Regular cardiac myocyte (primary cell): ENCODE measurements at places on chromosomes 4 and X. TPM values are rescaled to one million over a fixed set of nuclear protein-coding genes. Genes with fewer than 3 reads are reported as not detected.

Gene TLR7
- total RNA-seq = not detected in 2 replicates

Gene CT45A2
- total RNA-seq = not detected in 2 replicates

Gene SPIN2A
- total RNA-seq = 0.28 and 0.38 TPM in 2 replicates

Gene GPR173
- total RNA-seq = 2.0 and 2.1 TPM in 2 replicates

Gene HAUS3
- 9.0 and 16.7 TPM in 2 replicates for total RNA-seq

Gene GAGE1
- not detected in 2 replicates for total RNA-seq

Gene NLRP2B
- total RNA-seq = not detected in 2 replicates

Gene CT45A1
- not detected in 2 replicates for total RNA-seq

Gene GAGE13
- not detected in 2 replicates for total RNA-seq

Gene JAKMIP1
- total RNA-seq = not detected in 2 replicates

Gene AKAP4
- total RNA-seq = not detected in 2 replicates

Gene CXCL1
- 80.9 and 193 TPM in 2 replicates for total RNA-seq

Gene DUSP21
- total RNA-seq = not detected in 2 replicates

Gene MAGEA11
- not detected in 2 replicates for total RNA-seq

Gene ATOH1
- total RNA-seq = not detected in 2 replicates

Gene C4orf50
- under 0.01 TPM in 1 of 2 replicates, not detected in the other for total RNA-seq

Gene LRIT3
- total RNA-seq = under 0.01 TPM in 1 of 2 replicates, not detected in the other

Gene SHROOM3
- total RNA-seq = 3.3 and 3.9 TPM in 2 replicates

Gene MAOA
- 4.6 and 11.0 TPM in 2 replicates for total RNA-seq

Gene THAP9
- 3.5 and 6.5 TPM in 2 replicates for total RNA-seq

Gene OTUD6A
- not detected in 2 replicates for total RNA-seq

Gene FRAS1
- total RNA-seq = 0.77 and 5.4 TPM in 2 replicates

Gene EIF2S3
- 333 and 373 TPM in 2 replicates for total RNA-seq

Gene GPR143
- under 0.01 and 0.19 TPM in 2 replicates for total RNA-seq

Gene HMGB2
- total RNA-seq = 37.2 and 166 TPM in 2 replicates

Gene SLC25A53
- total RNA-seq = 5.8 and 9.0 TPM in 2 replicates

Gene PF4V1
- 10.2 and 16.1 TPM in 2 replicates for total RNA-seq

Gene ZCCHC18
- 0.19 and 3.1 TPM in 2 replicates for total RNA-seq

Gene USP53
- total RNA-seq = 52.1 and 131 TPM in 2 replicates

Gene NKRF
- total RNA-seq = 4.8 and 5.4 TPM in 2 replicates

Gene MMAA
- 3.7 and 8.8 TPM in 2 replicates for total RNA-seq

Gene P2RY10
- total RNA-seq = not detected in 2 replicates

Gene GPR34
- total RNA-seq = not detected in 2 replicates

Gene RHOXF1
- total RNA-seq = not detected in 2 replicates

Gene SSX1
- not detected in 2 replicates for total RNA-seq

Gene CT47B1
- not detected in 2 replicates for total RNA-seq

Gene VCX3A
- total RNA-seq = not detected in 2 replicates

Gene VSIG1
- under 0.01 TPM in 2 replicates for total RNA-seq

Gene HTN3
- total RNA-seq = not detected in 2 replicates

Gene PCDH18
- 47.0 and 67.9 TPM in 2 replicates for total RNA-seq

Gene CDKL2
- under 0.01 and 1.1 TPM in 2 replicates for total RNA-seq

Gene ZMAT1
- 0.38 and 2.0 TPM in 2 replicates for total RNA-seq

Gene HTT
- 35.9 and 42.3 TPM in 2 replicates for total RNA-seq

Gene MAGEB10
- not detected in 2 replicates for total RNA-seq

Gene GASK1B
- total RNA-seq = 33.0 and 81.7 TPM in 2 replicates
